NCI-H1105 (cell line): ENCODE measurements at places on chromosomes 1 and 21.

DNA sequence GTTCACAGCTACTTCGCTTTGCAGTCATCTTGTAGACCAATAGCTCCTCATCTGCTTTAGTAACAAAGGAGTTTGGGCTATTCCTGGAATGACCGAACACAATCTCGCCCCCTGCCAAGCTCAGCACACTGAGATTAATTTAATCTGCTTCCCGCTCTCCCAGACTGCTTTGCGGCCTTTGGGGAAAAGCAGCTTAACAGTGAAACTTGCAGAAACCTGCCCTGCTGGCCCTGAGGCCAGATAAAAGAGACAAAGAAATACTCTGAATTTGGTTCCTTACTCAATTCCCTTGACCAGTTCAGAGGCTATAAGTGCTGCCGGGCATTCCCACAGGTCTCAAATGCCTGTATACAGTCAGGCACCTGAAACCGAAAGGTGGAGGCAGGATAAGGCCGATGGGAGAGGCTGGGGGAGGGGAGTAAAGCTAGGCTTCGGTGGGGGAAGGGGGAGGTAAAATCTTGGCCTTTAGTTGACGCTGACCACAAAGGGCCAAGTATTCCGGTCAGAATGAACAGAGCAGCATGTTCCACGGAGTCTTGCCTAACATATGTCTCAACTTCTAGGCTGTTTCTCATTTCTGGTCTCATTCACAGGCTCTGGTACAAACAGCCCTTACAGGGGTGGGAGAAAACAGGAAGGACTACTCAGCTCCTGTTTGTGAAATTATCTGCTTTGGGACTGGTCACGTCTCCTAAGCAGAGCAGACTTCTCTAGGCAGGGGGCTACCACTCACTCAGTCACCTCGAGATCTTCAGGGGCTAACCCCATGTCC, 17.7 kb upstream of the A3GALT2 start:
- DNase-seq, result no peak

DNA sequence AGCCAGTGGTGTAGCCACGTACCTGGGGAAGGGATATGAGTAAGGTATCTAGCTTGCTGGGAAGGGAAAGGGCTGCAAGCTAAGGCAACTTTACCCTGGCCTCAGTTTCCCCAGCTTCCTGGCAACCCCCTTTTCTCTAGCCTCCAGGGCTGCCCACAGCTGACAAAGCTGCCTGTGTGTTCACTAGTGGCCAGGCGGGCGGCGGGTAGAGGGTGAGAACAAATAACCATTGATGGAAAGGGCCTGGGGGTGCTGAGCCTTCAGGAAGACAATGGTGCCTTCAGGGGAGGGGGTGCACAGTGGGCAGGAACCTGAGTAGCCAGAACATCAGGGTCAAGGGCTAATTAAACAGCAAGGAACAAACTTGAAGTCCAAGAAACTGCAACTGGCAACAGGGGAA, 6.1 kb downstream of the CERS2 start:
- DNase-seq, result no peak

DNA sequence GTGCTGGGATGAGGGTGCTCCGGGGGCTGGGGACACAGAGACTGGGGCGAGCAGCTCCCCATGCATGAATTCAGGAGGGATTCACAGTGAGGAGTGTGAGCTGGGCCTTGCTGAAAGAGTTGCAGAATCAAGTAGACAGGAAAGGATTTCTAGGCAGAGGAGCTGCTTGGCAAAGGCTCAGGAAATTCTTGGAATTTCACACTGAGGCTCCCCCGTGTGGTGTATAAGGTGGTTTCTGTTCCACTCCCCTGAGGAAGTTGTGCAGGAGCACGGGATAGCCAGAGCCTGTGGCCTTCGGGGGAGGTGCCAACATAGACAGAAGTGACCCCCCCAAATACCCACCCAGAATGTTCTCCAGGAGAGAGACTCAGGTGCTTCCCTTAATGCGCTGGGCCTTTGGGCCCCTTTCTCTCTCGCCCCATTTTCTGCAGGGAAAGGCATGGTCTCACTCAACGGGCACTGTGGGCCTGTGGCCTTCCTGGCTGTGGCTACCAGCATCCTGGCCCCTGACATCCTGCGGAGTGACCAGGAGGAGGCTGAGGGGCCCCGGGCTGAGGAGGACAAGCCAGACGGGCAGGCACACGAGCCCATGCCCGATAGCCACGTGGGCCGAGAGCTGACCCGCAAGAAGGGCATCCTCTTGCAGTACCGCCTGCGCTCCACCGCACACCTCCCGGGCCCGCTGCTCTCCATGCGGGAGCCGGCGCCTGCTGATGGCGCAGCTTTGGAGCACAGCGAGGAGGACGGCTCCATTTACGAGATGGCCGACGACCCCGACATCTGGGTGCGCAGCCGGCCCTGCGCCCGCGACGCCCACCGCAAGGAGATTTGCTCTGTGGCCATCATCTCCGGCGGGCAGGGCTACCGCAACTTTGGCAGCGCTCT, 58.5 kb upstream of the ACTL8 start:
- no peak for DNase-seq

DNA sequence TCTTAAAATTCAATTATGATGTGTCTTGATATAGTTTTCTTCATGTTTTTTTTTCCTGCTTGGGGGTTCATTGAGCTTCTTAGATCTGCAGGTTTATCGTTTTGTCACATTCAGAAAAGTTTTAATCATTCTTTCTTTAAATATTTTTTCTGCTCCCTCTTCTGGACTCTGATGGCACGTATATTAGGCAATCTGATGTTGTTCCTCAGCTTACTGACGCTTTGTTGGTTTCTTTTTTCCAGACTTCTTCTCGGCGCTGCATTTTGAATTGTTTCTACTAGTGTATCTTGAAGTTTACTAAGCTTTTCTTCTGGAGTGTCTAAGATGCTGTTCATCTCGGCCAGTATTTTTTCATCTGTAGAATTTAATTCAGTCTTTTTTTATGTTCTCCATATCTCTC, 44.8 kb upstream of the FMOD start:
- DNase-seq, result no peak

GRCh38 chr1:210597555-210598134, 268.9 kb downstream of the HHAT start:
- DNase-seq, result no peak

DNA sequence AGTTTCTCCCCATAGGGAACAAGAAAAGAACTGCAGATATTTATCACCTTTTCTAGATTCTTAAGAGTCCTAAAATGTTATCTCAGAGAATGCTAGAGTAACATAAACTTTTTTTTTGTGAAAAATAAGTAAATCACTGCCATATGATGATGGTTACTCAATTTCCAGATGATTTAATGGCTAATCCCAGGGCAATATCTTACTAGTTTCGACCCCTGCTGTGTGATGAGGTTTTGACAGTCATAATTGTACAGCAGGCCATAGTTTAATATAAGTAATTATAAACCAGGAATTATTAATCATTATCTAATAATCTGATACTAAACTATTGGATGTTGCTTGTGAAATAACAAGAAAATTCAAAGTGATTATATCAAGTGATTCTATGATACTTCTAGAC, 210.6 kb downstream of the HLX start:
- no peak for DNase-seq

- DNase-seq, result no peak
Measured at GRCh38 chr21:45259206-45259840, 28.4 kb downstream of the POFUT2 start.

DNA sequence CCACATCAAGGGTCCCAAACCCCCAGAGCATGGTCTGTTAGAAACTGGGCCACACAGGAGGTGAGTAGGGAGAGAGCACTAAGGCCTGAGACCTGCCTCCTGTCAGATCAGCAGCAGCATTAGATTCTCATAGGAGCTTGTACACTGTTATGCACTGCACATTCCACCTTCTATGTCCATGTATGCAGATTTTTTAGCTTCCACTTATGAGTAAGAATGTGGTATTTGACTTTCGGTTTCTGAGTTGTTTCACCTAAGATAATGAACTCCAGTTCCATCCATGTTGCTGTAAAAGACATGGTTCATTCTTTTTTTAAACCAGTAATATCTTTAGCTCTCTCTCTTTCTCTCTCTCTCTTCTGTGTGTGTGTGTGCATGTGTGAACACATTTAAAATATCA, 663 bp upstream of the GBP6 start:
- DNase-seq, result no peak

GRCh38 chr1:231808990-231809389, 182.4 kb downstream of the DISC1 start:
- DNase-seq, result no peak

DNA sequence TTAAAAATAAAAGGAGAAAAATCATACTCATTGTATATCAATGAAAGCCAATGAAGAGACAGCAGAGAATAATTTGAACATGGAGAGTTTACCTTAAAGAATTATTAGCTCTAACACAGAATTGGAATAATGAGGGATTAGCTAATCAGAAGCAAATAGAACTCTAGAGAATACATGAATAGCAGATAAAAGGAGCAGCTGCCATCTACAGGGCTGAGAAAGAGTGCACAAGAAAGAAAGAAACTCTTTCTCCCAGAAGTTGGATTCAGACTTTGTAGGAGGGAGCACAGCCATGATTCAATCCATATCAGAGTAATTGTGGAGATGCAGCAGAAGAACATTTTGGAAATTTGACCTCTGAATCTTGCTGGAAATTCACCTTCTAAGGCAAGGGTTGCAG, 1171.2 kb downstream of the PLA2G4A start:
- DNase-seq, result no peak

GRCh38 chr1:185245466-185245865, 71.6 kb downstream of the IVNS1ABP start:
- no peak for DNase-seq

DNA sequence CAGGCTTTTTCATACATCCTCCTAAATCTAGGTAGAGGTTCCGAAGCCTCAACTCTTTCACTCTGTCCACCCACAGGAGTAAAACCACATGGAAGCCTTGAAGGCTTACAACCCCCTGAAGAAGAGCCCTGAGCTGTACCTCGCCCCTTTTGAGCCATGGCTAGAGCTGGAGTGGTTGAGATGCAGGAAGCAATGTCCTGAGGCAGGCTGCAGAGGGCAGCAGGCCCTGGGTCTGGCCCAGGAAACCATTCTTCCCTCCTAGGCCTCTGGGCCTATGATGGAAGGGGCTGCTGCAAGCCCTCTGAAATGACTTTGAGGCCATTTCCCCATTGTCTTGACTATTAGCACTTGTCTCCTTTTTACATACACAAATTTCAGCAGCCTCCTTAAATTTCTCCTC, 1503.0 kb downstream of the KCNT2 start:
- DNase-seq, result no peak

DNA sequence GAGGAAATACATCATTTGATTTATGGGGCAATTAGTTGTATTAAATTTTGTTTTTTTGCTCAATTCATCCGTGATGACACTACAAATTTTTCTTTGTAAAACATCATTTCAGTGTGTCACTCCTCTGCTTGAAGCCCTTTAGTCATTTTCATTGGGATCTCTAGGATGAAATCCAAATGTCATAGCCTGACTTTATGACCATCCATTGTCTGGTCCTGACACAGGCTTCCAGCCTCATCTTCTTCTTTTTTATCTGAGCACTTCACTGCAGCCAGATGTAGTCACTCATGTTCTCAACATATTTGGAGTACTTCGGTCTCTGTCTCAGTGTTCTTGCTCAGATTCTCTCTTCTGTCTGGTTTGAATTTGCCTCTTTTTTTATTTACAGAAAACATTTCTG, 173.1 kb downstream of the HMCN1 start:
- DNase-seq, result no peak

DNA sequence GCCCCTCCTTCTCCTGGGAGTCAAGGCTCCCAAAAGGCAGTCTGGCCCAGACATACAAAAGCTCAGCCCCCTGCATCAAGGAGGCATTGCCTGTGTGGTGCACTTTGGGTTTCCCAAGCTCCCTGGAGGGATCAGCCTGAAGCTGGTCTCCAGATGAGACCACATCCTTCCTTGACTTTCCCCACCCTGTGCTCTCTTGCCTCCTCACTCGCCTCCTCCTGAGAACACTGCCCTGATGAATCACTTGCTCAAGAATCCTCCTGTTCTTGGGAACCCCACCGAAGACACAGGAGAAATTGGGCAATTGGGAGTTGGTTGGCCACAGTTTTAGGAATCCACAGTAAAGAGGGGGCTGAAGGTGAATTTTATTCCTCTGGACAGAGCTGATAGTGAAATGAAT, 34.8 kb upstream of the LYST start:
- DNase-seq, result no peak
